ENCODE measurements at places on chromosomes 16 and 17.

DNA sequence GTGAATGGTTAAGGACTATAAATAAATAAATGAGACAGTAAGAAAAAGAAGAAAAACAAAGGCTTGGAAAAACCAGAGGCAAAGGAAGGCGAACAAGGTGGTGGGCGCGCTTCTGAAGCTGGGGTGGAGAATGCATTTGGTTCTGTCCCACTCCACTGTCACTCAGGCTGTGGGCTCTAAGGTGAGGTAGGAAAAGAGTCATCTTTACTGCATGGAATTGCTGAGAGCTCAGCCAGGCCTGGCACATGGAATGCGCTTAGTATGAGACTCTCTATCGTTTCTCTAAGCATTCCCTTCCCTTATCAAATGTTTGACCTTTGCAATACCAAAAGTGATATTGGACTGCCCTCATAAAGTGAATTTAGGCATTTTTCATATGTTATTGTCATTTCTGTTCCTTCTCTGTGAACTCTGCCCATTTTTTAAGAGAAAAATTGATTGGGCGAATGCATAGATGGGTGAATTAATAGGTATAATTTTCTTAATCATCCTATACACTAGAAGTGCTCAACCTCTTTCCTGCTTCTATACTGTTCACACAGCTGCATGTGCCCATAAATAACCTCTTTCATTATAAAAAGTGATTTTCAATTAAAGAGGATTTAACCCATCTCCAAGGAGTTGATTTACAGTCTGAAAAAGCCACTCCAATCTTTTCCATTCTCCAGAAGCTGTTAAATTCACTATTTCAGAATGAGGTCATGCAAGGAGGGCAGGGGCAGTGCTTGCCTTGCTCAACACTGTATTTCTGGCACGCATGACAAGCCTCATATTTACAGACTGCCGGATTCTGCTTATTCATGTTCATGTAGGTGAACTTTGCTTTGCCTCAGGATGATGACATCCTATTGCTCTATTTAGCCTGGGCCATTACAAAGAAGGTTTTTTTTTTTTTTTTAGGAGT, 87.7 kb downstream of the MYH10 start:
- DNase-seq: no peak

DNA sequence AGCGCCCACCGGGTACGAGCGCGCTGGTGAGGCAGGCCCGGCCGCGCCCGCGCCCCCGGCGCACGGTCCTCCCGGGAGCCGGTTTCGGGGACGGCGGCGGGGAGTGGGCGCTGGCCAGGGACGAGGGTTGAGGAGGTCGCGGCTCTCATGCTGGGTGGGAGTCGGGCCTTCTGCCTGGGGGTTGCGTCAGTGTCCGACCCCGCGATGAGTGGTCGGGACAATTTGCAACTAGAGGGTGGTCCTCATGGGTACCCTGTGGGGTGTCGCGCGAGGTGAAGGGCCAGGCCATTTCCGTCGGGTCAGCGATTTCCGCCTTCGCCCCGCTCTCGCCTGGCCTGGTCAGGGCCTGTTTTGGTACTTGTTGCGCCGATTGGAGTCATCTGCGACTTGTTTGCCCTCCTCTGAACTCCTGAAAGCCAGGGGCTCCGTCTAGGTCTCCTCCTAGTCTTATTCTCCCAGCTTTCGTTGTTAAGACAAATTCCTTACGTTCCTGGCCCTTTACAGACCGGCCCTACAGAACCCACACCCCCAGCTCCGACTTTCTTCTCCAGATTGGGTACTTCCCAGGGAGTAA, 14.9 kb downstream of the NAA60 start:
- DNase-seq: no peak

GRCh38 chr17:48636177-48637018, 10.2 kb upstream of the HOXB9 start:
- peak; percentile 62 for DNase-seq

- peak; percentile 1 for DNase-seq
These were observed at the start of gene IKZF3 for GRCh38 chr17:39863918-39864746. IKZF3 (minus strand) TSS chr17:39864312; CDS start chr17:39864126, 186 bp downstream.

DNA sequence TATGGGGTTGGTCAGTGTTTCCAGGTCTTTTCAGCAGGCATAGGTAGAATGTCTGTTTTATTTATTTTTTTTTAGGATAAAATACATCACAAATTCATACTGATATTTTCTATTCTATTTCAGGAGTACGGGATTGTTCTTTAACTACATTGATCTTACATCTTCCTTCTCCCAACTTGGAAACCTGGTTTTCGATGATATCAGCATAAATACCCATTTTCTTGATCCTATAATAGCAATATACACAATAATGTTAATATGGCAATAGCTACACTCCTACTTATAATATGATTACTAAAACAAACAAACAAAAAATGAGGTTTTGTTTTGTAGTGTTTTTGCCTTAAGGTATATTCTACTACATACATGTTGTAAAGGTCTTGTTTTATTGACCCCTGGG, 962.4 kb upstream of the GOT2 start:
- no peak for DNase-seq

- DNase-seq: no peak
These were observed 714 bp downstream of the SPATA33 start for GRCh38 chr16:89658221-89658879.

DNA sequence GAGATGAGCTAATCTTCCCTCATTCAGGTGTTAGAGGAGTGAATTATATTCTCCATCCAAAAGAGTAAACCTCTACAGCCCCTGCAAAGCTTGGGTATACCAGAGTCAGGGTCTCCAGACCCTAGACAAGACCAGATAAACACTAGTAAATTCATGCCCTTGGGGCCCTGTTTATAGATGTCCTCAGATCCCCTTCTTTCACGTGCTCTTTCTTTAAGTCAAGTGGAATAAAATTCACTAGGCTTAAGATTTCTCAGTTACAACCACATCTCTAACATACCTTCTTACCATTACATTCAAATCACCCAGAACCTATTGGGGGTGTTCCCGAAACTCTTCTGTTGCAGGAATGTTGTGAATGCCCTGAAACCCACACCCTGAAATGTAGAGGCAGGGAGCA, 2.2 kb upstream of the C17orf58 start:
- DNase-seq: no peak

- DNase-seq: no peak
These were observed 135.1 kb upstream of the ANKFN1 start for GRCh38 chr17:56018211-56018610.

DNA sequence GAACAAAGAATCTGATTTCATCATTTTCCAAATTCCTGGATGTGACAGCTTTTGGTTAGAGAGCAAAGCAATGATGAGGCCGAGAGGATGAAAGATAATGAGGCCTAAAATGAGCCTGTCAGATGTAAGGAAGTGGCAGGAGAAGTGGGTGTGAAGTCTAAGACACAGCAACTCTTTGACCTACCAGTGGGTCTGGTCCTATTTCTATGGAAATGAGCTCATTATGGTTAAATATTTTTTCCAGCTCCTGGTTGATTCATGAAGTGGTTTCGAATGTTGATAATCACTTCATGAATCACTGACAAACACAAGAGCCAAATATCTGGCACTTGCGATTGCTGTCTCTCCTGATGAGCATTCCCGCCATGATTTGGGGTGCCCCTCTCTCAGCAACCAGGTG, 273.3 kb upstream of the CDH5 start:
- no peak for DNase-seq

GRCh38 chr16:65123396-65124211, 1.7 kb upstream of the CDH11 start:
- no peak for DNase-seq

DNA sequence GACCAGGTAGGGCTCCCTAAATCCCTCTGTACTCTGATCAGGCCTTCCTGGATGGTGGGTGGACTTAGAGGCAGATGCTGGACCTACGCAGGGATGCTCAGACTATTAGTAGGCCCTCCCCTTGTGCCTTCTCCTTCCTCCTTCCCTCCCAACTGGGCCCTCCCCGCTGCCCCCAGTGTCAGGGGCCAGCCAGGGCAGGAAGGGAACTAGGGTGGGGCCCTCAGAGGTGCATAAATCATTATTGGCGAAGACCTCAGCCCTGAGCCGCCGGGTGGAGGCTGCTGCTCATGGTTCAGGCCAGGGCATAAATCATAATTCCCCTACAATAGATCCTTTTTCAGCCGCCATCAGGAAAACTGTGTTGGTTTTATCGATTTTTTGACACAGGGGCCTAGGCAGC, 81.4 kb downstream of the MRM1 start:
- DNase-seq: no peak

DNA sequence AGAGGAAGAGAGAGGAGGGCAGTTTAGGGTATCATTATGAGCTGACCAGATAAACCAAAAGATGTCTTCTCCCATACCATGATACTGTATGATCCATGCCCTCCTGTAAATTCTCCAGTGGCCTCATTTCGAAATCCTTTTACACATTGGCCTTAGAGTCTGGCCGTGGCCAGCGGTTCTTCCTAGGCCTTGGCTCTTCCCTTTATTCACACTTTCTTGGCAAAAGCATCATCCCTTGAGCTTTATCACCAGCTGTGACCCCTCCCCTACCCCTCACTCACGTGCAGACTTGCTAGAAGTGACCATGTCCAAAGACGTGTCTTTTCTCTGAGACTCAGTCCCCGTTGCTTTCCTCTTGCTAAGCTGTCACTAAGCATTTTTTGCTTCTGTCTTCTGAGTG, 22.8 kb downstream of the KATNIP start:
- DNase-seq: no peak

GRCh38 chr17:63523253-63523855, at the start of gene KCNH6:
KCNH6 (plus strand) TSS chr17:63523358; CDS start chr17:63523414, 56 bp downstream.
- DNase-seq: no peak

DNA sequence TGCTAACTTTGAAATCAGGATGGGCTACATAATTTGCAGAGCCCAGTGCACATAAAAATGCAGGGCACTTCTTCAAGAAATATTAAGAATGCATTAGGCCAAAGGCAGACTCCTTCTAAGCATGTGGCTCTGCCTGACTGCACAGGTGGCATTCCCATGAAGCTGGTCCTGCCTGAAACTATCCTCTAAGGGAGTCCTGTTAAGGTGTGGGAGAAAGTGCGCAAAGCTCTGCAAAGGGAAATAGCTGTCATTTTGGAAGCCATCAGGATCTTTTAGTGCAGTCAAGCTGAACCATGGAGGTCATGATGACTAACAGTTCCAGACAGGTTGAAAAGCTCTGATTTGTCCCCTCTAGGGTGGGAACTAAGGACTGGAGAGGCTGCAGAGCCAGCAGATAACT, 41.9 kb upstream of the CRHR1 start:
- no peak for DNase-seq

GRCh38 chr17:40309031-40309948, at the start of gene RARA:
RARA (plus strand) TSS chr17:40309180; CDS start chr17:40331219, 22,039 bp downstream.
- DNase-seq: no peak

DNA sequence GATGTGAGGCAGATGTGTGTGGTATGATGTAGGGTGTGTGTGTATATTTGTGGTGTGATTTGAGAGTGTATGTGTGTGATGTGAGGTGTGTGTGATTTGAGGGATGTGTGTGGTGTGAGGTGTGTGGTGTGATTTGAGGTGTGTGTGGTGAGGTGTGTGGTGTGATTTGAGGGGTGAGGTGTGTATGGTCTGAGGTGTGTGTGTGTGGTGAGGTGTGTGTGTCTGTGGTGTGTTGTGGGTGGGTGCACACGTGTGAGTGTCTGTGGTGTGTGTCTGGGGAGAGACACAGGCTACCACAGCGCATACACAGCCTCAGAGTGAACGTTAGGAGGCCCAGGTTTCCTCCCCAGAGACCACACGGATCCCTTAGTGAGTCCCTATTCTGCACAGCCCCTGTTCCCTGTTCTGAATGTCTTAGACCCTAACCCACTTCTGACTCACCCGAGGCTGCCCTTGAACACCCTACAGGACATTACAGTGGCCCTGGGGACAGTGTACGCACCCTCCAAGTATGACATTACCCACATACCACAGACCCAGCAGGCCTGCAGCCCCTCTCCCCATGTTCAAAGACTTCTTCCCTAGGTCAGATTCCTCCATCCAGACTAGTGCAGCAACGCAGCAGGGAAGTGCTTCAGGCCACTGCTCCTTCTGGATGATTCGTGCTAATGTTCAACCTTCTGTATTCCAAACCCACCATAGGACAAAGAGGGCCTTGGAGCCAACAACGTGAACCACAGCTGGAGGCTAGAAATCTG, 3.5 kb upstream of the RAB37 start:
- DNase-seq: no peak

- no peak for DNase-seq
These were observed 2.0 kb upstream of the RASL10B start for GRCh38 chr17:35729405-35729833.

GRCh38 chr16:56334761-56335160, 90.6 kb downstream of the AMFR start:
- DNase-seq: no peak

GRCh38 chr17:28774206-28774605, 30.4 kb downstream of the TRAF4 start:
- no peak for DNase-seq

GRCh38 chr16:48113471-48113870, 42.3 kb downstream of the ABCC12 start:
- DNase-seq: no peak

DNA sequence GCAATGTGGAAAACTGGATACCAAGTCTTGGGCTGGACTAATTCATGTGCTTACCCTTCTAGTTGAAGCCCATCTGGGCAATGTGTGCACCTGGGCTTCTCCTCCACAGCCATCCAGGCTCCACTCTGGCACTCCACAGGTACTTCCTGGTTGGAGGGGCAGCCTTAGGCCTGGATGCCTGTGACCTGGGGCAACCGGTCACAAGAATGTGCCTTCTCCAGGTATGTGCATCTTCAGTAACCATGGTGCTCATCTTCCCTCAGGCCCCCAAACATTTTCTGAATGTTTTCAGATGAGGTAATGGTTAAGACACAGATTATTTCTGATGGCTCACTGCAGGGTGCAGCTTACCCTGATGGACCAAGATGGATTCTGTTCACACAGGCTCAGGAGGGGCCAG, 11.1 kb downstream of the C16orf86 start:
- no peak for DNase-seq

DNA sequence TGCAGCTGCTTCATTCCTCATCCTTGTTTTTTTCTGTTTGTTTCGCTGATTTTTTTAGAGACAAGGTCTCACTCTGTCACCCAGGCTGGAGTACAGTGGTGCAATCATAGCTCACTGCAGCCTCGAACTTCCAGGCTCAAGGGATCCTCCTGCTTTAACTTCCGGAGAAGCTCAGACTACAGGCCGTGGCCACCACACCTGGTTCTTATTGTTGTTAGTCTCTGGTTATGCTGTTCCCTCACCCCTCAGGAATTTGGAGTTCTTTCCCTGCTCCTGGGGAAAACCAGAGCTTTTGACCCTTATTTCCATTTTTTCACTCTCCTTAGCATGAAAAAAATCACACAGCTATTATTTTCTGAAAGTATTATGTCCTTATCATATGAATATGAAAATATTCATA, 1.8 kb downstream of the ODF4 start:
- no peak for DNase-seq

- no peak for DNase-seq
These were observed 71.9 kb downstream of the AXIN2 start for GRCh38 chr17:65489413-65490155.

- DNase-seq: no peak
These were observed 92.9 kb downstream of the YPEL2 start for GRCh38 chr17:59424331-59424730.

DNA sequence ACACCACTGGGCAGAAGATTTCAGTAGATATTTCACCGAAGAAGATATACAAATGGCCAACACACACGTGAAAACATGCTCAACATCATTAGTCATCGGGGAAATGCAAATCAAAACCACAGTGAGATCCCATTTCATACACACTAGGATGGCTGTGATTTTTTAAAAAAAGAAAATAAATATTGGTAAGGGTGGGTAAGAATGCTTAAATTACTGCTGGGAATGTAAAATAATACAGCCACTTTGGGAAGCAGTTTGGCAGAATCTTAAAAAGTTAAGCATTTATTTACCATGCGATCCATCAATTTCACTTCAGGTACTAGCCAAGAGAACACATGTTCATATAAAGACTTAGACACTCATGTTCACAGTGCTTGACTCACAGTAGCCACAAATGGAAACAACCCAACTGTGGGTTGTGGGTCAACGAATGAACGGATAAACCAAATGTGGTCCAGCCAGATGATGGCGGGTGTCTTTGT, 6.5 kb upstream of the C16orf74 start:
- no peak for DNase-seq
